ENCODE measurements at places on chromosomes 5 and 9.

GRCh38 chr9:99160173-99160572, 55.3 kb downstream of the TGFBR1 start:
- DNase-seq, result no peak

GRCh38 chr5:172683264-172683644, 42.2 kb downstream of the NEURL1B start:
- DNase-seq, result no peak

GRCh38 chr5:142544071-142544753, 141.7 kb downstream of the FGF1 start:
- DNase-seq, result no peak

- DNase-seq, result no peak
Observed at GRCh38 chr5:131509801-131510200, 125.2 kb downstream of the RAPGEF6 start.

- no peak for DNase-seq
Observed at GRCh38 chr5:171596391-171596878, 177.0 kb downstream of the FGF18 start.

- no peak for DNase-seq
Observed at GRCh38 chr9:73011956-73012355, 59.1 kb upstream of the ALDH1A1 start.

DNA sequence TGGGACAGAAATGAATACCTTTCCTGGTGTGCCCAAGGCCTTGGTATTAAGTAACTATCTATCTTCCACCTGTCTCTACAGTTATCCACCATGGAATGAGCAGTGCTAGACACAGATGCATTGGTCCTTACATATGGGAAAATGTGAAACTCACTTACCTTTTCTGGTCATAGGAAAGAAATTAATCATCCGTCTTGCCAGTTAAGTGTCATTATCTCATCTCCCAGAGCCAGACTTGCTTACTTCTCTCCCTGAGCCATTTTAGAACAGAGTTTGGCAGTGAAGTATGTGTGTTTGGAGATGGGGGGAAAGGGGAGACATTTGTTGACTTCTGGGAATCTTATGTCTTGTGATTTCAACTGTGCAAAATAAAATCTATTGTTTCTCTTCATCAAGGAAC, 1211.0 kb upstream of the CDH6 start:
- no peak for DNase-seq

DNA sequence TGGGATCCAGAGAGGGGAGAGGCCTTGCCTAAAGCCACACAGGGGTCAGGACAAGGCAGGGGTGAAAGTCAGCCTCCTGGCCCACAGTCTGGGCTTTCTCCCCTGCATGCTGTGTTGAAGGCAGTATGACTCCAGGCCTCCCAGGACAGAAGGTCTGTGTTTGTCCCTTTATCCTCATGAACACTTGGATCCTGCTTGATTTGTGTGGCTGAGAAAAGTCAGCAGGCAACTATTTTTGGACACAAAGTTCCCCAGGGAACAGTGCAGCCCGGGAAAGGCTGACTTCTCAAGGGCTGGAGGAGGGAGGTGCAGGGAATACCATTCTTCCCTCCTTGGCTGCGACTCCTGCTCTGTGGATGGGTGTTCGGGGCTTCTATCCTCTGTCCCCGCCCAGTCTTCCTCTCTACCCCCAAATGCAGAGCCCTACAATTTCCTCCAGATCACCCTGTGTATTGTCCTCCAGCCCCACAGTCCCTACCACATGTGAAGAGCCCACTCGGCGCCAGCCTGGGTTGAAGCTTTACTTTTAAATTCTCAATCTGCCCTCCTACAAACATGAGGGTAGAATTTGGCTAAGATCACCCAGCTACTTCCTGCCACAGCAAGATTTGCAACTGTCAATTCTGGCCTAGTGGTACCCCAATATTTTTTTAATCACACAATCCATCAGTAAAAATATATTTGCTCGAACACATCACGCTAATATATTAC, 4.1 kb downstream of the AKNA start:
- no peak for DNase-seq

DNA sequence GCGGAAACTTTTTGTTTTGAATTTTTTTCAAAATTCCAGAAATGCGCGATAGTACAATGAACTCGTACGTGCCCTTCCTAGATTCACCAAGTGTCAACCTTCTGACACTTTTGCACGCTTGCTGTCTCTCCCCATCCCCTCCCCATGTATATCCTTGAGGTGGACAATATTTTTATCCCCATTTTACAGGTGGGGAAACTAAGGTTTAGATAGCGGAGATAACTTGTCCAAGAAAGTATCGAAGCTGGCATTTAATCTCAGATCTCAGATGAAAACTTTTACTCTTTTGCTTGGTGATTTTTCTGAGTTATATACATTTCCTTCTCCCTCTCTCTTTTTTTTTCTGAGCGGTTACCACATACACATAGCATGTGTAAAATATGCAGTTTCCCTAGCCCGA, 34.6 kb downstream of the LHX2 start:
- no peak for DNase-seq

DNA sequence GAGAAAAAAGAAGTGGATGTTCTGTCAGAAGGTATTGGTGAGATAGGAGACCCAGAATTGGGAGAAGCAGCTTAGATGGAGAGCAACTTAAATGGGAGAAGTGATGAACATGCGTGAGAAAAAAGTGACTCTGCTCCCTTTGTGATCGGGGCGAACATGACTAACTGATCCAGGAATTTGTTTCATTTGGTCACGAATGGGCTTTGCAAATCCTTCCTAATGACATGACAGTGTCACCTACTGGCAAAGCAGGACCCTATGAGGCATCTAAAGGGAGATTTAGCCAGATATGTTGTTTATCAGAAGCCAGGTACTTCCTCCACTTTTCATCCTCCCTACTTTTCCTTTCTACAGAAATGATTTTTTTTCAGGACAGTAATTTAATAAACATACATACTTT, 787.4 kb upstream of the RGMB start:
- no peak for DNase-seq

DNA sequence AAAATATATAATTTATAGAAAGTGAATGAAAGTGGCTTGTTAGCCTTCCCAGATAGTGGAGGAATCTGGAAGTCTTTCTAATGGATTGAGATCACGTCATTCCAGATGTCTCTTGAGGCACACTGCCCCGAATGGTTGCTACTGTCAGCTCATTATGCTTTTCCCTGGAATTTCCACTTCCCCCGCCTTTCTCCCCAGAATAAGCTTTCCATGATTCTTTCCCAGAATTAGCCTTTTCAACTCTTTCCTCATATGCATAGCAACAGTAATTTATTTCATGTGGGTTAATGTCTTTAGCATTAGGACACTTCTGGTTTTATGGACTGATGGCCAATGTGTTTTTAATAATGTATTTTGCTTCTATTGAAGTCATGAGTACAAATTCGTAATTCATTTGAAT, 81.5 kb downstream of the PALM2AKAP2 start:
- no peak for DNase-seq

DNA sequence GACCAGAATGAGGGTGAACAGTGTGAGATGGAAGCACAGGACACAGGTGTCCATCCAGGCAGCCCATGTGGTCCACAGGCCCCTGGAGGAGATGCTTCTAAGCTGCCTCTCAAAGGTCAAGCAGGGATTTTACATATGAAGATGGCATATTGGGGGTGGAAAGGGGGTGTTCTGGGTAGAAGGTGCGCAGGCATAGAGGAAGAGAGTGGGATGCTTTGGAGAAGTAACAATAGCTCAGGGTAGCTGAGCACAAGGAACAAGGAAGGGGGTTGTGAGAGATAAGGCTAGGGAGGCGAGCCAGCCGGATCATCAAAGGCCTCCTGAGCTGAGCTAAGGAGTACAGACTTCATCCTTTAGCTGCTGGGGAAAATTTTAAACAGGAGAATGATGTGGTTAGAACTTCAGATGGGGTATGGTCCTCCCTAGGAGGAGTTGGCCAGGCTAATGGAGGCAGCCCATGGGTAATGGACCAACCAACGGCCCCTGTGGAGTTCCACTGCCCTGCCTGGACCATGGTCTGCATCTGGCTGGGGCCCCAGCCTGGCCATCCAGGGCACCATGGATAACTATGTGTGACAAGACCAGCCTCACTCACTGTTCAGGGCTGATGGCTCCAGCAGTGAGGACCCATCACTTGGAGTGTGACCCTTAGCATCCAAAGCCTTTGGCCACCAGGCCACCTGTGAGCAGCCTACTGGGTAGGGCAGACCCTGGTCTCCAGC, 86.8 kb upstream of the TBC1D2 start:
- no peak for DNase-seq

GRCh38 chr5:167753725-167754490, 537.5 kb upstream of the WWC1 start:
- DNase-seq, result no peak

DNA sequence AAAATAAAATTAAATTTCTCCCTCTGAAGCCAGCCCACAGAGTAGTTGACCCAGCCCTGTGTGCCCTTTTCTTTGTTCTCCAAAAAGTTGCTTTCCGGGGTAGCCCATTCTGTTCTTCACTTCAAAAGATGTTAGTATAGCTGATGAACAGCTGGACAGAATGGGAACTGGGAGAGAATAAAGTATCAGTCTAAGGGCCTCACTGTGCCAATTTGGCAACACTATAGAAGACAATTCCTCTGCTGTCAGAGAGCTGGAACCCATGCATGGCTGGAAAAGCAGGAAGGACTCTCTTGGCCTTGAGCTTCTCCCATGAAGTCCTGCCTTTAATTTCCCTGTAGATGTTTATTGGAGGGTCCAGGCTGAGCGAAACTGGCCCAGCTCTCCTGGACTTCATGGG, 11.0 kb upstream of the TNFSF8 start:
- no peak for DNase-seq

GRCh38 chr9:79224672-79225433, 346.9 kb upstream of the TLE4 start:
- DNase-seq, result no peak

- no peak for DNase-seq
Observed at GRCh38 chr5:137287569-137287968, 211.6 kb downstream of the SPOCK1 start.

DNA sequence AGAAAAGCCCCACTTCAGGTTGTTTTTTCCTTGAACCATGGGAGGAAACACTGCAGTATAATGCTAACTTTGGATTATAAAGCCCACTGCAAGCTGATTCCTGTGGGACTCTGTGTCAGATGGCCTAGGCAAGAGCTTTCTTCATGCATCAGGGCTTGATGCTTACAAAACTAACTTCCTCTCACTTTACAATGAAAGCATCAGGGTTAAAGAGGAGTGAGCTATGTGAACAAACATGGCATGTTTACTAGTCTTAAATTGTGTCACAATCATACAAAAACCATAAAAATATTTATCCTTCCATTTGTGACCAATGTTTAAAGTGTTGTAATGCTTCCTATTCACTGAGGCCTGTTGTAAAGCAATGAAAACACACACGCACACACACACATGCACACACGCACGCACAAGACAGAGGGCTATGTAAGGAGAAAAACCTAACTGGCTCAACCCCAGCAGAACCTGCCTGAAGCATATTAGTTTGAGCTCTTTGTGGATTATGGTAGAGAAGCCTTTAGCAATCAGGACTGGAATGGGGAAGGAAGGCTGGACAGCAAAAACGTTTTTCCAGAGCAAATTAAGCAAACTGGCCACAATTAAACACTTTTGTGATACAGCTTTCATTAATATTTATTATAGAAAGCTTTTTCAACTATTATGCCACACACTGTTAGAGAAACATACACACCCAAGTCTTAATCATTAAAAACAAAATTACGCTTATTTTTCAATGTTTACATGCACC, 122.2 kb downstream of the AUH start:
- DNase-seq, result no peak

DNA sequence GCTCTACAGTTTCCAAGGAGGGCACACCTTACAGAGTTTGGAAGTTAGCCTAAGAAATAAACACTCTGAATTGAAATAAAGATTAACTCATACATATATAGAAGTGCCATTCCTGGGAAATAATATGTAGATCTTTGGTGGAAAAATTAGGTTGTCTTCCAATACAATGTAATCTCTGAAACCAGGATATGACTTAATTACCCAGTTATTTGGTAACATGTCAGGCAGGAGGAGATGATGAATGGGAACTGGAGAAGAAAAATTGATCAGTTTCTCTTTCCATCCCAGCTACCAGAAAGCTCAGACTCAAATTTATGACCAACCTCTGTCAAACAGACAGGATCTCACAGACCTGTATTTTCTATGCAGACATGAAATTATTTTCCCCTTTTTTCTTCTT, 215.2 kb upstream of the SNX2 start:
- no peak for DNase-seq

GRCh38 chr9:37969130-37969529, 65.2 kb upstream of the SLC25A51 start:
- DNase-seq, result no peak
